ENCODE measurements at places on chromosomes 3 and 15. TPM values are rescaled to one million over a fixed set of nuclear protein-coding genes. Genes with fewer than 3 reads are reported as not detected.
A peak's percentile ranks its signal among the peaks of the same experiment; 100 is the strongest.

IFT122 gene
- 19.2 TPM for total RNA-seq

GP9 gene
- total RNA-seq, result not detected

DNA sequence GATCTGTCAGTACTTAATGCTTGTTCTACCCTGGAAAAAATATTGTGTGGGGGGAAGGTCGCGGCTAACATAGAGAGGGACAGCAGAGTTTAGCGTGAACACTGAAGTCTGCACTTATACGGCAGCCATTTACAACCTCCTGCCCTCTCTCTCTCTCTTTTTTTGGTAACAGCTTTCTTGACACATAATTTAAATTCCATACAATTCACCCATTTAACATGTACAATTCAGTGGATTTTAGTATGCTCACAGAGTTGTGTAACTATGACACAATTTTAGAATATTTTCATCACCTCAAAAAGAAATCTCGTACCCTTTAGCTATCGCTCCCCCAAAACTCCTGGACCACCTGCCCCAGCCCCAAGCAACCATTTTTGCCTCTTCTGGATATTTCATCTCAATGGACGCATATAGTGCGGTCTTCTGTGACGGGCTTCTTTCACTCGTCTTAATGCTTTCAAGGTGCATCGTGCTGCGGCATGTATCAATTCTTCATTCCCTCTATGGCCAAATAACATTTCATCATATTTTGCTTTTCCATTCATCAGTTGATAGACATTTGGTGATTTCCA, 141.8 kb downstream of the XXYLT1 start:
- H3K4me1 ChIP-seq, result peaks cover 76% of the 10 kb centered on the region
- DNase-seq, result no peak
- no peaks in the 10 kb centered on the region for H3K36me3 ChIP-seq
- peak overlapping the region; percentile 94 for H3K27ac ChIP-seq

GRCh38 chr3:147462856-147463255, 53.7 kb downstream of the ZIC1 start:
- no peak overlapping the region for H3K27ac ChIP-seq
- H3K4me1 ChIP-seq, result no peaks in the 10 kb centered on the region
- H3K4me3 ChIP-seq, result no peak overlapping the region
- H3K27me3 ChIP-seq, result no peaks in the 10 kb centered on the region

DNA sequence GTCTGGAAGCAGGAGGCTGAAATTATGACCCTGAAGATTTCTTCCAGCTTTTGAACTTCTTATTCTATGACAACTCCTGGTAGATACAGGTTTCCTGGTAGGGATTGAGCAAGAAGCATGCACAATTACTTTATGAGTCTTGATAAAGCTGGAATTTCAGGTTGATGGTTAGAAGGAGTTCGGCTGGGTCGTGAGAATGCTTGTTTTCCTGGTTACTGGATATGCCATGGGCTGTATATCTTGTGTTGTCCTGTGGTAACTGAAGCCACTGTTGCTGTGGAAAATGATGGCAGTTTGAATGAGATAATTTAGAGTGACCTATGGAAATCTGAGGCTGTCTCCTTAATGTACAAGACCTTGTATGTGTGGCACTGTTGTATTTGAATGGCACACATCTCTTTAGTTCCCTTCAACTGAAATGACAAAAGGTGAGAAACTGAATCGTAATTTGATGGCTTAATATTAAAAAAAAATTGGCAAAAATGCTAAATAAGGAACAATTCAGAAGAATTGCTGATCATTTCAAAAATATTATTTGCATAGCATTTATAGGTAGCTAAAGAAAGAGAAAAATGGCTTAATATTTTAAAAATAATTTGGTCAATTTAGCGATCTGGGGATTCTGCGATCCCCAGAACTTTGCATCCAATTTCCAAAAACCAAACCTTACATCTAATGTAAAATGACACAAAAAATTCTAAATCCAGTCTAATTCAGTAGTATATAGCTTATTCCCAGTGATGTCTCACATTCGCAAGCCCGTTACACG, 1.1 kb upstream of the UBE2E1 start:
- peaks cover 9% of the 10 kb centered on the region for H3K36me3 ChIP-seq
- H3K27me3 ChIP-seq, result no peaks in the 10 kb centered on the region
- H3K4me3 ChIP-seq, result peak overlapping the region; percentile 44
- DNase-seq, result no peak

GRCh38 chr3:11307830-11308432, 35.7 kb downstream of the ATG7 start:
- no peak overlapping the region for H3K27ac ChIP-seq
- H3K4me3 ChIP-seq, result no peak overlapping the region
- no peaks in the 10 kb centered on the region for H3K27me3 ChIP-seq
- H3K36me3 ChIP-seq, result peaks cover 68% of the 10 kb centered on the region
- H3K4me1 ChIP-seq, result peaks cover 11% of the 10 kb centered on the region
